AG08396 (cell line): ENCODE measurements at places on chromosomes 16 and 17.

- no peak for DNase-seq
These were observed 23.5 kb downstream of the TNRC6A start for GRCh38 chr16:24753000-24753399.

DNA sequence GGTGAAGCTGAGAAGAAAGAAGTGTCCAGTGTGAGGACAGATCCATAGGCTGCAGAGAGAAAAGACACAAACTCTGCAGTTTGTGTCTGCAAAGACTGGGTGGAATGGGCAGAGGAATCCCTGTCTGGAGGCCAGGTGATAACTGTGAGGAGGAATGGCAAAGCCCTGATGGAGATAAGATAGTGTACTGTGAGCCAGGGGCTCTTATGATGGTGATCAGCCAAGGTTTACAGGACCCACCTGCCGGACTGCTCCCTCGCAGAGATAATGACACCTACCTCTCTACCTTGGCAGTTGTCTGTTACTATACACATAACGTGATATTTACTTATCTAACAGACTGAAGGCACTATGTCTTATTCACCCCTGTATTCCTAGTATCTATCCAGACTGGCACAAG, 92.6 kb upstream of the ASIC2 start:
- no peak for DNase-seq

GRCh38 chr16:87265261-87265660, 51.9 kb downstream of the C16orf95 start:
- no peak for DNase-seq

GRCh38 chr17:41549596-41550039, 21.5 kb upstream of the KRT19 start:
- DNase-seq = no peak

DNA sequence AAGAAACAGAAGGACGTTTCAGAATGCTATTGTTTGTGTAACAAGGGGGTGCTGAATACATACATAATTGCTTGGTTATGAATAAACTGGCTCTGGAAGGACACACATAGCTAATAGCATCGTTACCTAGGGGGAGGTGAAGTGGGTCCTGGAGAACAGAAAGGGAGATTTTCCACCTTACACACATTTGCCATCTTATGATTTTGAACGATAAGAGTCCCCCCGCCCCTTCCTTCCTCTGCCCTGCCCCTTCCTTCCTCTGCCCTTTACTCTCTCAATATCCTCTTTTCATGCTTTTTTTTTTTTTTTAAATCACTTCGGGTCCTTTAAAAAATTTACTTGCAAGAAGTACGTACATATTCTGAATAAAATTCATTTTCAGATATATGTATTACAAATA, 902 bp upstream of the DHRS7B start:
- DNase-seq = no peak

GRCh38 chr16:48064971-48065370, 90.8 kb downstream of the ABCC12 start:
- DNase-seq = no peak
